ENCODE measurements at places on chromosomes 2 and 18.

DNA sequence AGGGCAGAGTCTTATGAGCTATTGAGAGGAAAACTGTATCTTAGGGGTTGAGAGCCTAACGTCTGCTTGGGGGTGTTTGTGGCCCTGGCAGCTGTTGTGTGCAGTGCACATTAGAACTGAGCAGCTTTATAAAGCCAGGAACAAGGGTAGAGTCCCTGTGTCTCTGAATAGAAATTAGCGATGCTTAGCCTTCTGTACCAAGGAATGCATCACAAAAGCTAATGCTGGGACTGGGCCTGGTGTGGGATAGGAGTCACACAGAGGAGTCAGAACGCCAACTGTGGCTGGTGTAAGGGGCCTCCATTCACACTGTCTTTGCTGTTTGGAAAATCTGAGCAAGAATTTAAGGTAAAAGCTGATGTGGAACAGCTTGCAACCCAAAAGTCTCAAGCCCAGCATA, 283.2 kb downstream of the SOX11 start:
- DNase-seq, result no peak

GRCh38 chr2:42104621-42105020, 56.8 kb downstream of the PKDCC start:
- DNase-seq, result no peak

GRCh38 chr2:60834270-60834717, 47.1 kb upstream of the REL start:
- no peak for DNase-seq

- no peak for DNase-seq
These were observed 201.2 kb downstream of the CDCA7 start for GRCh38 chr2:173555833-173556232.

DNA sequence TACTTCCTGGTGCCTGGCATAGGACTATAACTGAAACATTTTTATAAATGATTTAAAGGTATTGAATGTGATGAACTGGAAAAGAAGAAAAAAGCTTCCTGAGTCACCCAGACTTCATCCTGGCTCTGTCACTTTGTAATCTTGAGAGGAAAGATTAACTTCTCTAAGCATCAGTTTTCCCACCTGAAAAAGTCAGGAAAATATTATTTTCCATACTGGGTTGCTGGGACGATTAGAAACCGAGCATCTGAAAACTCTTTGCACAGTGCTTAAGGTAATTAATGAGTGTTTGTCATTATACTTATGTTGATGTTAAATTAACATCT, 71.8 kb downstream of the FMNL2 start:
- no peak for DNase-seq

Measured in activated CD4-positive, alpha-beta T cell treated with anti-CD3 and anti-CD28 coated beads for 1 hour (primary cell).